GDM1 (cell line): ENCODE measurements at places on chromosomes 1 and 21.

- DNase-seq = no peak
Observed at GRCh38 chr1:209607795-209608178, 24.3 kb downstream of the CAMK1G start.

DNA sequence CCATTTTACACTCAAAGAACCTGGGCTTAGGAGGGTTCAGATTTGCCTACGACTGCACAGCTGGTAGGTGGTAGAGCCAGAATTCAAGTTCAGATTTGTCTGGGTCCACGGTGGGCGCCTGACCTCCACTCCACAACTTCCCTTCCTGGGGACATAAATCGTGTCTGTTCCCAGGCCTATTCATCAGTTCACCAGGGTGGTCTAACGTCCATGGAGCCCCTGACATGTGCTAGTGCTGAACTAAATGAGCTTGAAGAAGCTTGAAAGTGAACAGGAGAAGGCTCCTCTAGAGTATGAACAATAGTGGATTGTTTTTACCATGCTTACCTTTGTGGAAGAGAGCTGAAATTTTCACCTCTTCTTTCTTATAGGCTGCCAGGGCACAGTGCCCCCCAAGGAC, 32.5 kb upstream of the KIF1B start:
- DNase-seq = no peak

GRCh38 chr1:186819563-186819962, 9.2 kb upstream of the PLA2G4A start:
- DNase-seq = no peak

- no peak for DNase-seq
Observed at GRCh38 chr1:218850367-218850766, 323.3 kb upstream of the LYPLAL1 start.

GRCh38 chr21:15289896-15290841, 225.4 kb upstream of the NRIP1 start:
- DNase-seq = no peak

- DNase-seq = no peak
Observed at GRCh38 chr1:188355082-188355481, 1526.3 kb downstream of the PLA2G4A start.
